ENCODE measurements at places on chromosomes 4 and X.

DNA sequence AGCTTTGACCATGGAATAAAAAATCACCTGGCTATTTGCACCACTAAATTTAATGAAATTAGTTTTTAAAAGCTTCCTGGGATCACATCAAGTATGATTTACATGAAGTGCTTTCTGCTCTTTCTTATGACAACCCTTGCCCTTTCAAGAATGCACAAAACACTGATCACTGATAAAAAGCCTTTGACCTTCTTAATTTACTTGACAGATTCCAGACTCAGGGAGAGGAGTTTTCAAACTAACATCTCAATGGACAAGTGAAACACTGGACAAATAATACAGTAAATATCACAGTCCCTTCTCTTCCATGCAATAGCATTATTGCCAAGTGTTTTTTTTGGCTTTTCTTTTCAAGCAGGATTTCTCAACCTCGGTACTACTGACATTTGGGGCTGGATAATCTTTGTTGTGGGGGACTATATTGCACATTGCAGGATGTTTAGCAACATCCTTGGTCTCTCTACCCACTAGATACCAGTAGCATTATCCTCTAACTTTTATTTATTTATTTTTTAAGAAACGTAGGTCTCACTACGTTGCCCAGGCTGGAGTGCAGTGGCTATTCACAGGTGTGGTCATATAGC is 86.3 kb downstream of the ZNF827 start:
- DNase-seq: no peak

DNA sequence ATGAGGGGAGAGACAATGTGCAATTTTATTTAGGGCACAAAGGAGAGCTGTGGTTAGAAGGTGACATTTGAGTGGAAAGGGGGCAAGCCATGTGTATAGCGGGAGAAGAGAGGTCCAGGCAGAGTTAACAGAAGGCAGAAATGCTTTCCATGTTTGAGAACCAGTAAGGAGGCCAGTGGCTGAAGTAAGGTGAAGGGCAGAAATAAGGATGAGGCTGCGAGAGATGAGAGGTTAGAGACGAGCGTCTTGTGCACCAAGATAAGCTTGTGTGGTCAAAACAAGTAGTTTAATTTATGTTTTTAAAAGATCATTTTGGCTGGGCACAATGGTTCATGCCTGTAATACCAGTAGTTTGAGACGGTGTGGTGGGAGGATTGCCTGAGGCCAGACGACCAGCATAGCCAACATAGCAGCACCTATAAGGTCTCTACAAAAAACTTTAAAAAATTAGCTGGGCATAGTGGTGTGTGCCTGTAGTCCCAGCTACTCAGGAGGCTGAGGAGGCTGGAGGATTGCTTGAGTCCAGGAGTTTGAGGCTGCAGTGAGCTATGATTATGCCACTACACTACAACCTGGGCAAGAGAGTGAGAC is 8.5 kb downstream of the HTT start:
- DNase-seq: no peak

DNA sequence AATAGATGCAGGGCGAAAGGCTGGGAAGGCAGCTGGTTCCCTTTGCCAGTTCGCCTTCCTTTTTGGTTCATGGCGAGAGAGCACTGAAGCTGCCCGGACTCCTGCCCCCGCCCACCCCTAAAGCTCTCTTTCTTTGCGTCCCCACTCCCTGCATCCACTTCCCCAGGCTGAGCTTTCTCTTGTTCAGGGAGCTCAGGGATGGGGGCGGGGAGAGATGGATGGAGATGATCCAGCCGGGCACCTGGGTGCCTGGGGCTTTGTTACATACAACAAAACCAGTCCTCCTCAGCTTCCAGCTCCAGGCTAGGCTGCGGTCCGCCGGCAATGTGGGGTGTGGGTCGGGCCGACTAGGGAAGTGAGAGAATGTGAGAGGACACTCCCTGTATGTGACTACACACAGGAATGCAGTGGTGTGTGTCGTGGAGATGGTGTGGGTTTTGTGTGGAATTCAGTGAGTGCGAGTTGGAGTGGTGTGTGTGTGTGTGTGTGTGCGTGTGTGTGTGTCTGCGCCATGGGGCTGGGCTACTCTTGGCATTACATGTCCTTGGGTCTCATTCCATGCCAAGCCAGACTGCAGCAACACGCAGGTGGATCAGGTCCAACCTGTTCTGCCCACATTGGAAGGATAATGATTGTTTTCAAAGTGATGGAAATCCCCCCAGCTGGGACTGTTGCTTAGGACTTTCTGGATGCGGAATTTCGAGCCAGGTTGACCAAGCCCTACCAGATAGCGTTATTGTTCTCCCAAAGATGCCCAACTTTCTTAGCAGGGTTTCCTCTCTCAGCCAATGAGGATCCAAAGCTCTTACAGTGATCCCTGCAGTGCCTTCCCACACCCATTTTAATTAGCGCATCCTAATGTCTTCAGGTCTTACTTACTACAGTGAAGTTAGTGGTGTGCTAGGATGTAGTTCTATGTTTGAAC is 149.4 kb upstream of the CHRDL1 start:
- DNase-seq: no peak

- DNase-seq: no peak
Measured at GRCh38 chrX:41064018-41064417, 21.2 kb upstream of the USP9X start.

- no peak for DNase-seq
Measured at GRCh38 chrX:119583431-119584059, 9.2 kb downstream of the UBE2A start.

DNA sequence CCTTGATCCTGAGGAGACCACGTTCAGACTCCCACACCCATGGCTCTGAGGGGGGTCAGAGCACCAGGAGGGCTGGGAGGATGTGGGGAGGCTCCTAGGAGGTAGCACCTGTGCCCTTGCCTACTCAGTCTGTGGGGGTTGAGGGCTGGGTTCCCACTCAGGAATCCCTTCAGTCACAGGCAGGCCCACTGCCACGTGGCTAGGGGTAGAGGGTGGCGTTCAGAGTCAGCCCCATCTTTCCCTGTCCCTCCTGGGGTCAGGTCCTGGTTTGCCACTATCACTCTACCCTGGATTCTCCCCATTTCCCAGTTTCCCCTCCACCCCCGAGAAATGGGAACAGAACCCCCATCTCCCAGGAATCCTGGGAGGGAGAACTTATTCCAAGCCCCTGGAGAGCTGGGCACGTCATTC is 111.3 kb downstream of the PSAPL1 start:
- DNase-seq: no peak

DNA sequence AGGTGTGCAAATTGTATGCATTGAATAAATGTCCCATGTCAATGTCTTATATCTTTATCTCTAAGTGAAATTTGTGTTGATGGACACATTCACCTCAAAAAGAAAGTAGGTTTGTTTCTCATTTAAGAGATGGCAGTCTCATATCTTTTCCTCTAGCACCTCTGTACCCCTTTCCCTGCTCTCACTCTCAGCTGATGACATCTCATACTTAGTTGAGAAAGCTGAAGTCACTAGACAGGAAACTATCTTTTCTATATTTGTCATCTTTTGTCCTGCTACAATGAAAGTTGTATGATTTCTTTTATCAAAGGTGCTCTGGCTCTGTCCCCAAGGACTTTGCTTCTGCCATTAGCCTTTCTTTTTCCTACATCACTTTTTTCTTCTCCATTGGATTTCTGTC is 84.0 kb upstream of the GRPR start:
- DNase-seq: no peak

DNA sequence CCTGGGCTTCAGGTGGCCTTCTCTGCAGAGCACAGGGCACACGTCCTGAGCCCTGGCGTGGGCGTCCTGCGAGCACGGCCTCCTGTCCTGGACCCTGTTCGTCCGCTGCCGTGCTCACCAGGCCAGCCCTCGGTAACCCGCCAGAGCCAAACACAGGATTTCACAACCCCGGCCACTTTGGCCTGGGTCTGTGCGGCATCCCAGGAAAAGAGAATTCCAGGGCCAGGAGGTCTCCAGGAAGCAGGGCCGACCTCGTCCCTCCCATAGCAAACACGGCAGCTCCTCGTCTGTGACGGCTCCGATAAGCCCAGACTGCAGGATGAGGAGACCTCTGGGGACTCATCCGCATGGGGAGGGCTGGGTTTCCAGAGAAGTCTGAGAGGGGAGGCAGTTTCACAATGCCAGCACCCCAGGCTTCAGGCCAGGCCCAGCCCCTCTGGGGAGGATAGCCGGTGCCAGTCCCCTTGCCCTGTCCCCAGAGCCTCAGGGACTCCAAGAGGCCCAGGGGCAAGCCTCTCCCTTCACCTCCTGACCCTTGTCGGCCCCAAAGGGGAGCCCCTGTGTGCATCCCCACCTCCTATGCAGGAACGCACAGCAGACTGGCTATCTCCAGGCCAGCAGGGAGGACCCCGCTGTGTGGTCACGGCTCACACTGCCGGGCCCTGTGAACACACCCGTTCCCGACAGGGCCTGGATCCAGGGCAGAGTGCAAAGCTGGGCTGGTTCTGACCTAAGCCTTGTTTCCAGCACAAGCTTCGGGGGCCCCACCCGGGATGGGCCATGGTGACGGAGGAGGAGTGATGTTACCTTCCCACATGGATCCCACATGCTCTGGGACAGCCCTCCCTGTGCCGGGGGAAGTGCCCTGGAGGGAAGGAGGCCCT is 22.3 kb upstream of the HTRA3 start:
- no peak for DNase-seq
